ENCODE measurements at places on chromosomes 13 and 19.

GRCh38 chr19:18861917-18862316, 30.2 kb downstream of the UPF1 start:
- no peak for DNase-seq

GRCh38 chr13:40787062-40787461, 2.3 kb upstream of the SLC25A15 start:
- no peak for DNase-seq

DNA sequence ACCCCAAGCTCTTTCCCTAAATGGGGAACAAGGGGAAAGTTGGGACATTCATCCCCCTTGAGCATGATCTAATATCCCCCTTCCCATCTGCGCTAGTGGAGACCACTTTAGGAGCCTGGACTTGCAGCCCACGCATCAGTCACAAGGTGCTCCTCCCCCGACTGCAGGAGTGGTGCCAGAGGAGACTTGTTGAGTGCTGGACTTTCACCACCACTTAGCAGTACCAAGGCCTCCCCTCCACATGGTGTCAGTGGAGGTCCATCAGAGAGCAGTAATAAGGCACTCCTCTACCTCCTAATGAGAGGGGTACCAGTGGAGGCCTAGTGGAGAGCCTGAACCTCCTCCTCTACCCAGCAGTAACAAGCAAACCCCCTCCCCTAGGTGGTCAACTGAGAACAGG, 22.5 kb downstream of the CAB39L start:
- DNase-seq, result no peak

DNA sequence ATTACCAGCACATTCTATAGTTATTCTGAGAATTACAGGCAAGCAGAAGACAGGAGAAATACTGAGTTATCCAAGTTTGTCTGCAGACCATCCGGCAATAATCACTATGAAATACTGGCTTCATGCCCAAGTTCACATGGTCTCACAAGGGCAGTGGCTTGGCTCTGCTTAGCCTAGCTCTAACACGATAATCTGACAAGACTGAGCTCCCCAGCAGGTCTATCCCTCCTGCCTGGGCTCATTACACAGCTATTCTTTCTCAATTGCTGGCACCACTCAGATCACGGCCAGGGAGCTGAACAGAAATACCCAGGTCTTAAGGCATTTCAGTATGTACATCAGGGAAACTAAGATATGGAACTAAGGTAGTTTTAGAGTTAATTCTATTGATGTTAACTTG, 361.6 kb upstream of the PCDH20 start:
- no peak for DNase-seq

GRCh38 chr13:80475718-80476117, 134.8 kb upstream of the SPRY2 start:
- DNase-seq, result no peak

DNA sequence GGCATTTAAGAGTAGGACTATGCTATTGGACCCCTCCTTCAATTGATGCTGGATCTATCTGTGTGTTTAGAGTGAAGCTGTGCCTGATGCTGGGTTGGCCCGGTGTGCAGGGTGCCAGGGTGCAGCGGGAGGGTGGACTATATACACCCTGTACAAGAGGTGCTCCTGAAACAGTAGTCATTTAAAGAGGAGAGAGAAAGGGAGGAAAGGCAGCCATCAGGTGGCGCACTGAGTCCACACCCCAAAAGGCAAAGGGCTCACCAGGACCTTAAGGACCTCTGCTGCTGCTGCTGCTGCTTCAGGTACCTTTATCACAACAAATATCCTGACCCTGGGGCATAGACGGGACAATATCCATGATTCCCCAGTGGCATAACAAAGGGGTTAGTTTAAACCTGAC, 39.4 kb downstream of the ZNF136 start:
- no peak for DNase-seq

- no peak for DNase-seq
Measured at GRCh38 chr19:15979293-15979692, 30.5 kb downstream of the OR10H4 start.

- no peak for DNase-seq
Measured at GRCh38 chr19:5016781-5017180, 47.9 kb downstream of the KDM4B start.

DNA sequence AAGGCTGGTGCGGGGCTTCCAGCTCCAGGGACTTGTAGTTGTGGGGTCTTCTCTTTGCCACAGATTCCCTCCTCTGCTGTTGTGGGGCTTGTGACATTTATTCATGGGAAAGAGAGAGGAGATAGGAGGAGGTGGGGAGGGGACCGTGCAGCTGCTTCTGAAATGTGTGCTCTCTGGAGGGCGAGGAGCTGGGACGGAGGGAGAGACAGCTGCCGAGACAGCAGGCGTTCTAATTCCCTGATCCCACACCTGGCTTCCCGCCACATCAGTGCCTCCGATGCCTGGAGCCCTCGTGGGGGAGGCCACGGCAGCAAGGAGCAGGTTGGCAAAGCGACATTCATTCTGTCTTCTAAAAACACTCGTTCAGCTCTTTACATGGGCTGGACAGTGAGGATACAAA, 164.4 kb downstream of the USP12 start:
- DNase-seq, result peak; percentile 30

DNA sequence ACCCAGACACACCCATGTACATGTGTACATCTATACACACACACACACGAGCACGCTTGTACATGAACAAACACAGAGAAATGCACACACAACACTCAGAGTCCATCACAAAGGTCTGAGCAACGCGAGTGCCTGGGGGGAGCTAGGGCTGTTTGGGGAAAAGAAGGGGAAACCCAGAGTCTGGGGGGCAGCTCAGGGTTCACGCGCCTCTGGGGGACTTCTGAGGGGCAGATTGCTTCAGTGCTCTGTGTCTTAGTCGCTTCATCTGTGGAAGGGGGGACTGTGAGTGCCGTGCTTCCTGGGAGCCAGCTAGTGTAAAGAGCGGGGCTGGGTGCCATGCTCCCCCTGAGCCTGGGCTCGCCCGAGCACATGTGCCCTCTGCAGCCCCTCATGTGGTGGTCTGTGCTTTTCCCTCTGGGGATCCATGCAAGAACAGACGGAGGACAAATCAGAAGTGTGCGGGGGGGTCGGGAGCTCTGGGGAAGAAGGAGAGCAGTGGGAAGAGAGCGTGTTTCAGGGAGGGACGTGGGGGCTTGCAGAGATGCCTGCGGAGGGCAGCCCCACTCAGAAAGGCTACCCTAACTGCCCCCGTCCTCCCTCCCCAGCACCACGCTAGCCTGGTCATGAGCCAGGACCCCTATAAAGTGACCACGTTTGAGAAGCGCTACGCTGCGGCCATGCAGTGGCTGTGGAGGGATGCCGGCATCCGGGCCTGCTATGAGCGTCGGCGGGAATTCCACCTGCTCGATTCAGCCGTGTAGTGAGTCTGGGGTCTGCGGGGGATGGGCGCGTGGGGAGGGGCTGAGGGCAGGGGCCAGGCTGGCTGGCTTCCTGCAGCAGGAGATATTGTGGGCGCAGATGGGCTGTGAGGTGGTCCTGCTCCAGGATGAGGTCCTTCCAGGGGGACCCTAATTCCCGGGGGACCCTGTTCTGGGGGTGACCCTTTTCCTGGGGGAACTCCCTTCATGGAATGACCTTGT, 14.0 kb downstream of the GNA15 start:
- DNase-seq, result no peak

GRCh38 chr13:37953696-37954095, 84.1 kb upstream of the TRPC4 start:
- no peak for DNase-seq

DNA sequence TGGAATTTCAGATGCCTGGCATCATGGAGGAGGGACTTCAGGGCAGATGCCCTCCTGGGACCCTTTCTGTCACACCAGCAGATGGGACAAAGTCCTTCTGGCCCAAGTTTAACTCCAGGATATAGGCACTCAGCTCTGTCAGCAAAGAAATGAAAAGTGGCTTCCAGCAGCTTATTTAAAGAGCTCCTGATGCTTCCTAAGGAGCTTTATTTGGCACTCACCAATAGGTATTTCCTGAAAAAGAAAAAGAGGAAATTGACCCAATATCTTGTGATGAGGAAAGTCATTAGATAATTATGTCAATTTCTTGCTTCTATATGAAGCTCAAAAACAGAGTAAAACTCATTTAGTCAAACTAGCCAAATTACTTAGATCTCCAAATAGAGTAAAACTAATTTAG, 224.6 kb downstream of the RAP2A start:
- DNase-seq, result no peak

DNA sequence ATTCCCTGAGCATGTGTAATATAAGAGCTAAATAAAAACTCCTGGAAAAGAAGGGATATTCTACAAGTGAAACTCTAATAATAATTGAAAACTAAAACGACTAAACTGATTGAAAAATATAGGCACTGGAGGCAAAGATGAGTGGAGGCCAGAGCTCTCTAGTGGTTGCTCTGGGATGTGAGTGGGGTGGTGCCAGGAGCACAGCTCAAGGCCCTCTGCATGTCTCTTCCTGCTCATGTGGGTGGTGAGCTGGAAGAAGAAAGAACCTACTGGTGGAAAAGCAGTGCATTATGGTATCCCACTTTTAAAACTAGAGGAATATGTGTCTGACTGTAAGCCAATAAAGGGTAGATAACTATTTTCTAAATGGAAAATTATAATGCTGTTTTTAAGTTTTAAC, 15.8 kb upstream of the ARHGEF7 start:
- DNase-seq, result no peak

GRCh38 chr13:40402931-40403431, 263.5 kb downstream of the FOXO1 start:
- no peak for DNase-seq

DNA sequence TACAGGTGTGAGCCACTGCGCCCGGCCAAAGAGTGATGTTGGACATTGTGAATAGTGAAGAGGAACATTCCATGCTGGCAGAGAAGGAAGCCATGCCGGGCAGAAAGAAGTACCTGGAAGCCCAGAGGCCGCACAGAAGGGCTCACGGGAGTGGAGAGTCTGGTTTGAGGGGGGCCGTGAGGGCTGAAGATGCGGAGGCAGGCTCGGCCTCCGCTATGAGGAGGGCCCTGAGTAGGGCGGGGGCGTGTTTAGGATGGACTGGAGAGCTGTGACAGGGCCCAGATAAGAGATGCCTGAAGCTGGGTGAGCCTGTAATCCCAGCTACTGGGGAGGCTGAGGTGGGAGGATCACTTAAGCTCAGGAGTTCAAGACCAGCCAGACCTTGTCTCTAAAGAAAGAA, 1.6 kb downstream of the JOSD2 start:
- no peak for DNase-seq

DNA sequence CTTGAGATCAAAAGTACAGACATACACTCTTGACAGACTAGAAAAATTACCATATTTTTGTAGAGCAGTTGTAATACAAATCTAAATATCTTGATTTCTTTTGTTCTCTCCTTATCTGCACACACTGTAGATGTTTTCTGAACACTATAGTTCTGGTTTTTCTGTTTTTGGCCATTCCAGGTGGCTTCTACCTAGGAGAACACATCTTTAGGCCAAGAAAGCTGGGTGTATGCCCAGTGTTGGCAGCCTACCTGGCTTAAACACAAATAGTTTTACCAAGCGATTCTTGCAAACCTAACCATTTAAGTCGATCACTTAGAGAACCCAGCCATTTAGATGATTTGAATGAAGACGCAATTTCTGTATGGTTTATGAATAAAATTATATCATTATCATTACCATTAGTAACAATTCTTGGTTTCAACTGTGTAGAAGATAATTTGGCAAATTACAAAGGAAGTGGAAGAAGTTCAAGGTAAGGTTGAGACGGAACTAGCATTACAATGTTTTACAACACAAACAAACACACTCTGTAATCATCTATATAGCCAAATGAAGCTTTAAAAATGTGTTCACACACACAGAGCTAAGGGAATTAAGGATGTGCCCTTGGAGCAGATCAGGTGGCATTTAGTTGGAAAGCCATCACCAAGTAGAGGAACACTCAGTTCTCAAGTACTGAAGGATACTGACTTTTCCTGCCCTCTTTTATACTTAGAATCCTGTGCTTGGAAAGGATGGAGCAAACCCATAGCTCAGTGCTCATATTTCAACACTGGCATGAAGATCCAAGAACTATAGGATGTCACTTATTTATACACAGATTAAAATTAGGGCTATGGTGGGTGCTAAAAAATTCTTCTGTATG, 36.2 kb downstream of the ERCC5 start:
- no peak for DNase-seq

- no peak for DNase-seq
Measured at GRCh38 chr19:3188627-3189596, 3.2 kb downstream of the NCLN start.

- DNase-seq, result no peak
Measured at GRCh38 chr13:50682002-50682401, 161.5 kb downstream of the DLEU7 start.

DNA sequence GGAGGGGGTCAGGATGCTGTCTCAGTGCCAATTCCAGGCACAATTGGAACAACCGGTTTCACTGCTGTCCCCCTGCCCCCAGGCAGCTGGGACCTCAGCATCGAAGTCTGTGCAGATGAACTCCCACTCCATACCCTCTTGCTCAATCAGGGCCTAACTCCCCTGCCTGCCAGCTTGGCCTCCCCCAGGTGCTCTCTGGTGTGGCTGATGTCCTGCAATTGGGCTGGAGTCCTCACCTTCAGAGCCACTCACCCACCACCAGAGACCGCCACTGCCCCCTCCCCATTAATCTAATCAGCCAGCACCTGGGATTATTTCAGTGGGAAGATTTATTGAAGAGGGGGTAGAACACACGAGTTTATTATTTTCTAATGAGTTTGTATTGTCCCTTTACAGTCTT, 118.8 kb downstream of the MIPEP start:
- DNase-seq, result no peak

GRCh38 chr19:858868-859843, at the start of gene CFD:
CFD (plus strand) TSS chr19:859664; CDS start chr19:859690, 26 bp downstream.
- DNase-seq, result no peak

DNA sequence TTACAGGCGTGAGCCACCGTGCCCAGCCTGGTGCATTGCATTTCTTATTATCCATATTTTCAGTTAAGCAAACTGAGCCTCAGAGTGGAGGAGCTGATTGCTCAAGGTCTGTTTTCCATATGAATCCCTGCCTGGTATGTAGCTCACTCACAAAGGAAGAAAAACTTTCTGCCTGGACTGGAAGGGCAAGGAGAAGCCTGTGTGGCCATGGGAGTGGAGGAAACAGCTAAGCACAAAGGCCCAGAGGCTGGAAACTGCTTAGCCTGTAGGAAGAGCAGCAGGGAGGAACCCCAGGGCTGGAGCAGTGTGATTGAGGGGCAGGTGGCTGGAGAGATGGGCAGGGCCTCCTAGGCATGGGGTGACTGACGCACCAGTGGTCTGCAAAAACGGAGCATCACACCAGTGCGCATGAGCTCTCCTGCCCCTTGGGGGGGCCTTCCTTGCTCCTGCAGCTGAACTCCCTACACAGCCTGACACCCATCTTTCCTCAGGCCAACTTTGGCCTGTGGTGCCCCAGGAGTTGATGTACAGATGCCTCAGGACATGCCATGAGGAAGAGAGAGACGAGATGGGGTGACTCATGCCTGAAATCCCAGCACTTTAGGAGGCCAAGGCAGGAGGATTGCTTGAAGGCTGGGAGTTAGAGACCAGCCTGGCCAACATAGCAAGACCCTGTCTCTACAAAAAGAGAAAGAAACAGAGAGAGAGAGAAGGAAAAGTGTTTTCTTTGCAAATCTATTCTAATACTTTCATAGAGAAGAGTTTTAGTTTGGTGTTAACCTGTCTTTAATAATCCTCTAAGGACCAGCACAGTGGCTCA, 2.8 kb upstream of the HNRNPM start:
- DNase-seq, result no peak

All from NCI-H1417 treated with DMSO at 0.1 percent for 48 hours (cell line).